ENCODE measurements at places on chromosomes 6 and 20. TPM values are rescaled to one million over a fixed set of nuclear protein-coding genes. Genes with fewer than 3 reads are reported as not detected.

GRCh38 chr6:32187009-32187709 lies 2.8 kb downstream of the PBX2 start:
- no peak for DNase-seq

The HTR1E gene
- total RNA-seq = not detected

The CAPN11 gene
- 2.4 TPM for total RNA-seq

The WFDC12 gene
- total RNA-seq = not detected

The PRELID3B gene
- total RNA-seq = 56.8 TPM

DNA sequence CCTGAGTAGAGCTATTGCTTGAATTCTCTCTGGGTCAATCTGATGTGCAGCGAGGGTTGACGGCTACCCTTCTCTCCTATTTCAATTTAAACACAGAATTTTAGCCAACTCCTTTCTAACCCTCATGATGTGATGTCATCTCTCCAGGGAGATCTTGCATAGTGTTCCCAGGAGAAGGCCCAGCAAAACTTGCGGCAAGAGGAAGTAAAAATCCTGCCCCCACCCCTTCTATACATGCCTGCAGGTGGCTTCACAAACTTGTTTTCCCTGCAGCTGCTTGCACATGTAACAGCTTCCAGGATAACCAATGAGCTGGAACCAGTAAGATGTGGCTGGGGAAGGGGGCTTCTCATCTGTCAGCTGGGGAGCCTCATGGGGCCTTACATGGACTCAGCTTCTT lies 169.3 kb upstream of the CDH4 start:
- DNase-seq = no peak

DNA sequence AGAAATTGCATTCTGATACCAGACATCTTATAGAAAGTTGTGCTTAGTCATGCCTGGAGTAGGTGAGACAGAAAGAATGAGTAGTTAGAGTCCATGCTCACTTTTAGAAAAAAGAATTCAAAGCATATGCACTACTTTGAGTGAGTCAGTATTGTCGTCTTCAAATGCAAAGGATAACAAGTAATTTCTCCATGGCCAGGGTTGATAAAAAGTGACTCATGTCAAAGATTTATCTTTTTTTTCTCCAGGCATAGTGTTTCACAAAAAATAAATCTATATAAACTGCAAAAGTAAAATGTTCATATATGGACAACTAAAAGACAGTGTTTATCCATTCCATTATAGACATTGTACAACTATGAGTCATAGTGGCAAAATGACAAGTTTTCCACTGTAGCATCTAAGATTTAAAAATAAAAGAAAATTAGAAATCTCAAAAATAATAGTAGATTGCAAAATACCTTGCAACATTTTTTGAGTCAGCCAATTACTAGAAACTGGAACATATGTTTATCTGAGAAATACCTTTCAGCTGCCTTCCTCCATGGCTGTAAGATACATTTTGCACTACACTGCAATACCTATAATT lies 329.6 kb downstream of the GRIK2 start:
- DNase-seq = no peak

The REM1 gene
- 2.7 TPM for total RNA-seq

DNA sequence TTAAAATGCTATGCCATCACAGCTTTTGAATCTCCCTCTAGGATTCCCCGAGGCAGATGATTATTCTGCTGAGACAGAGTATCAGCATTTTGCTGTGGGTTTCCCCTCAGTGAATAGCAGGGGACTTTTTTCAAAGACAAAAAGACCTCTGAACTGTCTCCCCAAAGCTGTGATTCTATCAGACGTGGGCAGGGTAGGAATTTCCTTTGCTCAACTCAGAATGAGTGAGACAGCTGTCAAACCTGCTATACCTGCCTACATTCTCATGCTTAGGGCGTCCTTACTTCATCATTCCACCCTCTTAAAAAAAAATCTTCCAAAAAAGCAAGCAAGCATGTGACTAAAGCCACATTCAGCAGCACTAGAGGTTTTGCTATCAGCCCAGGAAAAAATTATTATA lies 147.6 kb upstream of the FAM83B start:
- no peak for DNase-seq

The CDH26 gene
- total RNA-seq = 1.5 TPM

The KIAA1755 gene
- 5.6 TPM for total RNA-seq

DNA sequence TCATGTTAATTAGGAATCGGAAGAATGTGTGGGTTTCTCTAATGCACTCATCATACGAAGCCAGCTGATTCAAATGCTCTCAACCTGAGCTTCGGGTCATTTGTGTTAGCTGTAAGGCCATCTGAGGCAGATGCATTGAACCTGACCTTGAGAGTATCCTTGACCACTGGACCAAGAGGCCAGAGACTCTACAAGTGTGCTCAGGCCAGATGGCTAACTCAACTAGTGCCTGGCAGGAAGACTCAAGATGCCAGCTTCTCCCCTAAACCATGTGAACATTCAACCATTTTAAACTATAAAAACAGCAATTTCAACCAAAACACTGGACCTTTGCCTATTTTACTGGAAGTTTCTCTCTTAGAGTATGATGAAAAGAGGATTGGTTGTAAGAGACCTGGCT lies 168.6 kb upstream of the CDH4 start:
- DNase-seq = no peak

- no peak for DNase-seq
Observed at GRCh38 chr6:136751522-136751956, 40.7 kb downstream of the MAP3K5 start.

DNA sequence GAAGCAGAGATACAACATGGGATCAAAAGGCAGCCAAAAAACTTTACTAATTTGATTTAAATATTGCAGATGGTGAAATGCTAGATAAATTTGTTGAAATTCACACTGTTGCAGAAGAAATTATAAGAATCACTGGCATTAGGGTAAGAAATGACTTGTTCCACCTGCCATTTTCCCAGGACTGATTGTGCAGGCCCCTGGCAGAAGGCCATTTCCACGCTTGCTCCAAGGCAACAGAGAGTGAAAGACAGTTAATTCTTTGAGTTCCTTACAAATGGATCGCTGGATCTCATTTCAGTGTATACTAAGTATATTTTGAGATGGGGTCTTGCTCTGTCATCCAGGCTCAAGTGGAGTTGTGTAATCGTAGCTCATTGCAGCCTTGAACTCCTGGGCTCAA lies 67.0 kb upstream of the TMEM181 start:
- no peak for DNase-seq

DNA sequence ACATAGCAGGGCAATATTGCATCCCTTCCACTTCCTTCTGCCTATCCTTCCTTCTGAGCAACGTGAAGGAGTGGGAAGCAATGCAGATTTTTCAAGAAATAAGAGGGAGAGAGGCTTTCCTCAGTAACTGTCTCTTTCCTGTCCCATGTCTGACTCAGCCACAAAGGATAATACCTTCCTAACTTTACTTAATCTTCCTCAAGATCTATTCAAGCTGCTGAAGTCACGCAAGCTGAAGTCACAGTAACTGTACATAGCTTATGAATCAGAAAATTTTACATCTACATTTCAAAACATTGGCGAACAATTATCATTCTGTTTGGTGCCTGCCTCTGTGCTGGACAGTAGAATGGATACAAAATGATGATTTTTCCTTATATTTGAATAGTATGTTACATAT lies 86.4 kb upstream of the POU3F2 start:
- no peak for DNase-seq

The OR2H1 gene
- total RNA-seq = not detected

GRCh38 chr6:3581469-3581868 lies 124.6 kb upstream of the SLC22A23 start:
- DNase-seq = no peak

- DNase-seq = no peak
Observed at GRCh38 chr20:59040667-59041066, 1.9 kb downstream of the PRELID3B start.

GRCh38 chr6:4872841-4873240 lies 96.6 kb downstream of the CDYL start:
- no peak for DNase-seq

- no peak for DNase-seq
Observed at GRCh38 chr20:53299831-53300230, 293.8 kb downstream of the ZNF217 start.

- DNase-seq = no peak
Observed at GRCh38 chr20:36717657-36718056, 28.2 kb downstream of the NDRG3 start.

The SMLR1 gene
- total RNA-seq = not detected

The MOG gene
- not detected for total RNA-seq

DNA sequence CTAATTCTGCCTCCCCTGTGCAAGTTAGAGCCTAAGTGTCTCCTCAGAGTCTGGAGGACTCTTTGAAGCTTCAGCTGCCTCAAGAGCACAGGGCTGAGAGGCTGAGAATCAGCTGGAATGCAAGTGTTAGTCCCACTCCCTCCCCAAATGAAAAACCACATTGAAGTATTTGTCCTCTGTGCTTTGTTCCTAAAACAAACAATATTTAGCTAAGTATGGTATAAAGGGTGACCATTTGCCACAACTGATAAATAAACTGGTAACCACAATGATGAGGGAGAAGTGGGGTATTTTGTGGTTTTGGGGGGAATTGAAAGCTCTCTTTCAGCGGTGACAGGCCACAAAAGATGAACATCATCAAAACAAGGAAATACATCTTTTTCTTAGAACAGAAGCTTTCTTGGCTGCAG lies 91.7 kb upstream of the HDDC2 start:
- DNase-seq = no peak

- DNase-seq = no peak
Observed at GRCh38 chr6:153957394-153957793, 81.6 kb upstream of the OPRM1 start.

The ZNF217 gene
- 61.4 TPM for total RNA-seq

GRCh38 chr6:150964765-150965164 lies 99.3 kb downstream of the MTHFD1L start:
- DNase-seq = no peak

GRCh38 chr6:168222115-168223043 lies 97.2 kb downstream of the DACT2 start:
- no peak for DNase-seq

GRCh38 chr6:44058617-44059358 lies 68.5 kb downstream of the MRPL14 start:
- no peak for DNase-seq

The CTCFL gene
- total RNA-seq = 0.16 TPM

DNA sequence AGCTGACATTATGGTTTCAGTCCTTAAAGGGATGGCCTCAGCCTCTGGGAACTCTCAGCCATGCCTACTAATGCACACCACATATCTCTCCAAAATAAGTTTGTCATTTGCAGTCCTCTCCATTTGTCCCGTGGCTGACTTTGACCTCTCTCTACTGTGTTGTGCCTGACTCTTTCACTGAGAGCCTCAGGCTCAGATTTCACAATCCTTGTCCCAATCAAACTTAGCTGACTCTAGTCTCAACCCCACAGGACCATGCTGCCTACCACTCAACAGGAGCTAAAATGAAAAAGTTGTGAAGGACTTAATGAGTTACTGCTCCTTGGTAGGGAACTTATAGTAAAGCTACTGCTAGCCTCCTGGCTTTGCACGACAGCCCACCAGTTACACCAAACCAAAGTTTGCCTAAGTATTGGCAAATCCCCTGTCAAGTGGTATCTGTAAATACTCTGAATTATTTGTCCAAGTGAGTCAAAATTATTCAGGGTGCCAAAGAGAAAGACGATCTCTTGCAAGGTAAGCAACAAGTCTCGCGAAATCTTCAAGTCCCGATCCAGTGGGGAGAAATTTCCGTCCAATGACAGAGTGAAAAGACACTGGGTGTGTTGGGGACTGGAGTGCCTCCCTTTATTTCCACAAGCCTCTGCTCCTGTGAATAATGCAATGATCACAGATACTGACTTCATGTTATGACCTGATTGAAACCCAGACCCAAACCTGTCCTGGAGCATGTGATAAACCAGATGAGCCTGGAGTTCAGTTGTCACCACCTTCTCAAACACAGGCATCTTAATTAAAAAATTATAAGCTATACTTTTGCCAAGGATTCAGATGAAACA lies 124.4 kb upstream of the FOXQ1 start:
- no peak for DNase-seq

- no peak for DNase-seq
Observed at GRCh38 chr6:17771609-17772008, 64.9 kb upstream of the NUP153 start.

The CCDC170 gene
- 2.4 TPM for total RNA-seq

GRCh38 chr6:155604991-155605390 lies 149.4 kb upstream of the NOX3 start:
- DNase-seq = no peak

The TNFRSF6B gene
- 4.7 TPM for total RNA-seq

- DNase-seq = no peak
Observed at GRCh38 chr20:59195316-59195993, 31.8 kb downstream of the ZNF831 start.

- DNase-seq = no peak
Observed at GRCh38 chr6:42226161-42226611, 8.5 kb upstream of the MRPS10 start.

The PLCB4 gene
- total RNA-seq = 5.3 TPM

- DNase-seq = no peak
Observed at GRCh38 chr6:145756170-145756662, 20.9 kb upstream of the EPM2A start.

DNA sequence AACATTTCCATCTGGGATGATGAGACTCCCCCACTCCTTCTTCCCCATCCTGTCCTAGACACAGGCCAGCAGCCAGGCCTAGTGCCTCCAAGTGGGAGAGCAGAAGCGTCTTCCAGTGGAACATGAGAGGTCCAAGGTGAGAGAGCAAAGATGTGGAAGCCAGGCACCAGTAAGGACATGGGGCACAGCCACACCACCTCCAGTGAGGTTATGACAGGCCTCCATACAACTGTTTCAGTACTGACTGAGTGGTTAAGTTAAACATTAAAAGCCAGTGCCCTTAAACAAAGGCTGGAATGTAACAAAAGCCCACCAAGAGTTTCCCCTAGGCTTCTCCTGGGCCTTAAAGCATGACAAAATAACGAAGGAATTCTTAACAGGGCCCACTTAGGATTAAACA lies 5.3 kb downstream of the ZBTB24 start:
- DNase-seq = no peak

The MAS1 gene
- not detected for total RNA-seq

The POU5F1 gene
- total RNA-seq = 0.93 TPM
